ENCODE measurements at places on chromosomes 3 and 15.

- peak; percentile 20 for DNase-seq
These were observed 127.6 kb downstream of the FBLN2 start for GRCh38 chr3:13676356-13677017.

DNA sequence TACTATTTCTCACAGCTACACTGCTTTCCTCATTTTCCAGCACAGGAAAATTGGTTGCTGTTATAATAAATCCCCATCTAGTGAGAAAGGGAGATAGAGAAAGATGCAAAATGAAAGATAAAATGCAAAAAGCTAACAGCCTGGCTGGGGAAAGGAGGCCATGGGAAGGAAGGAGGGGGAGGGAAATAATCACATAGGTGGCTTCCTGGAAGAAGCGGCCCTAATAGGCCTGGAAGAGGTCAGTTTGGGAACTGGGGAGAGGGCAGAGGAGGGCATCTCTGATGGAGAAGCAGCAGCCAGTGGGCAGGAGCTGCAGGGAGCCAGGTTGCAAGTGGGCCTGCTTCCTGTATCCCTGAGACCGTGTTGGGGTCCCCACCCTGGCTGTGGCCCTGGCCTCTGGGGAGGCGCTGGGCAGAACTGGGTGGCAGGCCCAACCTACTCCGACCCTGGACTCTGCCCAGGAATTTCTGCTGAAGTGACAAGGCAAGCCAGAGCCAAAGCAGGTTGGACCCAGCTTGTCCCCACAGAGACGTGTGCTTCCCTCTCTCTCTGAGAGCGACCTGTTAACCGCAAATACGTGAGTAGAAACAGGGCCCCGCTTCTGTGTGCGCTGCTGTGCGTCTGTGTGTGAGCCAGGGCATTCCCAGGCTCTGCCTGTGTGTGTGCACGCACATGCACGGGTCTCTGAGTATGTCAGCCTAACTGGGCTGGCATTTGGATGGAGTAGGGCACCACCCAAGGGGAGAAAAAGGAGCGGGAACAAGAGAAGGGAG, 1.9 kb downstream of the SLC28A1 start:
- DNase-seq = no peak

GRCh38 chr15:89747708-89748682, 3.1 kb downstream of the MESP1 start:
- DNase-seq = no peak

DNA sequence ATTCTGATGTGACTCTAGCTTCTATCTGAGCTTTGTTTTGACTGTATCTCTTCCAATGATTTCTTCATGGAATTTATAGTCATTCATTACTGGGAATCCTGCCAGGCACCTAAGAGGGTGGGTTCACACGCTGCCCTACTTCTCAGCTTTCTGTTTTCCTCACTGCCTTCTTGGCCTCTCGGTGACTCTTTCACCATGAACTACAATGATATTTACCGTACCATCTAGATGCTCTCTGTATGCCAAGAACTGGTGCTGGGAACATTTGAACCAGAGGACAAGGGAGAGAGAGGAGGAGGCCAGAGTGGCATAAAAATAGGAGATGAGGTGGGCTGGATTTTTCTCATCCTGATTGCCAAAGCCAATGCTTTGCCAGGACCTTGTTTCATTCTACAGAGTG, 280.0 kb upstream of the P2RY1 start:
- no peak for DNase-seq

- no peak for DNase-seq
These were observed 3.6 kb downstream of the GNAT1 start for GRCh38 chr3:50194903-50195500.

GRCh38 chr15:86312486-86312885, 232.8 kb downstream of the AGBL1 start:
- no peak for DNase-seq

- DNase-seq = no peak
These were observed 701.5 kb downstream of the ZNF385D start for GRCh38 chr3:21049334-21050062.

- DNase-seq = no peak
These were observed 61.7 kb downstream of the XXYLT1 start for GRCh38 chr3:195209083-195209846.

DNA sequence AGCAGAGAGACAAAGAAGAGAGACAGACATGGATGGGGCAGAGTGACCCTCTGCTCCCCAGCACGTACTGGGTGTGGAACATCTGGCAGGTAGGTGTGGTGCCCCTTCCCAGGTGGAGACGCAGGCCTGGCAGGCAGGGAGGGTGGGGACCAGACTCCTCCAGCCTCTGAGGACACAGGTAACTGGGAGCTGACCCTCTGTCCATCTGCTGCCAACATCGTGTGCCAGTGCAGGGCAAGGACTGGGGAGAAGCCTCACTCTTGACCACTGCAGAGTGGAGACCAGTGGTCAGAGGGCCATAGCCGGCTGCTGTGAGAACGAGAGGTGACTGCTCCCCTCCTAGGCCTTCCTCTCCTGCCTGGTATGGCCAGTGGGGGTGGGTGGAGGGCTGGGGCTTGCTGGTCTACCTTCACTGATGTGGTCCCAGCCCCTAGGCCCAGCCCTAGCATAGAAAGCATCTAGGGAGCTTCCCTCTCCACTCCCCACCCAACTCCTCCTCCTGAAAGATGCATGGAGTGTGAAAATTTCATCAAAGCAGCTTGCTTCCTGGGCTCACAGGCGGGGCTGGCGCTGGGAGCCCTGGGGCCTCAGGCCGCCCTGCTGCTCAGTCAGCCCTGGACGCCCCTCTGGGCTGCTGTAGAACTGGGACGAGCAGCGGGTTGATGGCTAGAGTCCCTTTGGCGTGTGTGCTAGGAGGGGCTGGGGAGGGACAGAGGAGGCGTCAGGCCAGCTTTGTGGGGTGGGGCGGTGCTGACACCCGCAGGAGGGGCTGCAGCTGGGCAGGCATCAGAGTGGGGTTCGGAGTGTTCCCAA, 90.3 kb downstream of the PLXNA1 start:
- no peak for DNase-seq

All from right kidney (tissue), 9 donors.